ENCODE measurements at places on chromosomes 13 and 19.

- DNase-seq: peak; percentile 15
These were observed 26.3 kb downstream of the ZNF844 start for GRCh38 chr19:12090807-12091206.

GRCh38 chr13:47798906-47799305 lies 202.2 kb downstream of the SUCLA2 start:
- DNase-seq: no peak

GRCh38 chr13:96904232-96904631 lies 90.0 kb downstream of the OXGR1 start:
- no peak for DNase-seq

GRCh38 chr13:87607266-87607665 lies 63.9 kb upstream of the SLITRK5 start:
- DNase-seq: no peak

- no peak for DNase-seq
These were observed 6.5 kb upstream of the PPP1R37 start for GRCh38 chr19:45086480-45086879.
